ENCODE measurements at places on chromosomes 11 and 22. TPM values are rescaled to one million over a fixed set of nuclear protein-coding genes. Genes with fewer than 3 reads are reported as not detected.
A peak's percentile ranks its signal among the peaks of the same experiment; 100 is the strongest.

Gene PNPLA5
- not detected for total RNA-seq

Gene ZP1
- not detected for total RNA-seq

Gene CAVIN3
- total RNA-seq = 1.3 TPM

Gene TUB
- 0.76 TPM for total RNA-seq

DNA sequence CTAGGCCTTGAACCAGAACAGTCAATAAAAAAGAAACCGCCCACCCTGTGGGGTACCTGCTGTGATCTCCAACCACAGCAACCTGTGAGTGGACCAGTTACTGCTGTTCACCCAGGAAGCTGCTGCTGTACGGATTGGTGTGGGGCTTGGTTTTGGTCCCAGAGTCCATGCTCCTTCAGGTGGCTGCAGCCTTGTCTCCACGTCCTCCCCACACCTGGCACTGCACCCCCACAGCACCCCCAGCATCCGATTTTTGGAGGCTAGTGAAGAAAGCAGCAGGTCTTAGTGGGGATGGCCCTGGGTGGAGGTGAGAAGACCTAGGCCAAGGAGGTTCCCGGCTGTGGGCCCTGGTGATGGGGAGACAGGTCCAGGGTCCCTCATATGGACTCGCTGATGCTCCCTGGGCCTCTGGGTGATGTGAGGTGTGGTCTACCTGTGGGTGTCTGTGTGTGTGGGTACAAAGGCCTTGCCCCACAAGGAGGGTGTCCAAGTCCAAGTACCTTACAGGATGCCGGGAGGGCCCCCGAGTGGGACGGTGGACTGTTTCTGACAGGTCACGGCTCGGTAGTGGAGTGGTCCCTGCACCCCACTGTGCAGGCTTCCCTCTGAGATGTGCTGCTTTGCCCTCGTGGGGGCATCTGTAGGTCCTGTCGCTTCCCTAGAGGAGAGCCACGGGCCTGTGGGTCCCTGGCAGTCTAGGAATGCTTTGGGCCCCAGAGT is 283.4 kb downstream of the TBC1D22A start:
- H3K4me3 ChIP-seq = no peak overlapping the region
- H3K27me3 ChIP-seq = no peaks in the 10 kb centered on the region
- H3K4me1 ChIP-seq = peaks cover 16% of the 10 kb centered on the region
- DNase-seq = no peak
- no peak overlapping the region for H3K27ac ChIP-seq

DNA sequence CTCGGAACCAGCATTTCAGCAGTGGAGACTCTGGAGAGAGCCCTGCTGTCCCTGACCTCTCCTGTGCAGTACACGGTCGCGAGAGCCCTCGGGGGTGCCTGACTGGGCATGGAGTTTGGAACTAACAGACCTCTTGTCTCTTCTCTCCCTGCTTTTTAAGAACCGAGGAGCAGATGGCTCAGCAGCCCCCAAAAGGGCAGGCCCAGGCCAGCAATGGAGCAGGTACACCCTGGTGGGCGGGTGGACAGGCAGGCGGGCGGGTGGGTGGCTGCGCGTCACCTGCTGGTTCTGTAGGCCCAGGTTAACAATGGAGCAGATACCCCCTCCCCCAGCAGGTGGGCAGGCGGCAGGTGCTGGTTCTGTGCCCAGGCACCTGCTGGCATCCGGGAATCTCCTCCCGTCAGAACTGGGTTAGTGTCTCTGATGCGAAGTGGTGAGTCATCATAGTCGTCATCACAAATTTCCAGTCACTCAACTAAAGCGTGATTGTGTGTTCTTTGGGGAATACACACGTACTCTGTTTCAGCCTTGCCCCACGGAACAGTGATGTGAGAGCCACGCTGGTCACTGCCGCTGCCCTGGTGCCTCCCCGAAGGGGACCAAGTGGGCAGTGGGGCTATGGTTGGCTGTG is 41.1 kb downstream of the GRAMD4 start:
- DNase-seq = peak; percentile 55
- H3K4me1 ChIP-seq = peaks cover 5% of the 10 kb centered on the region
- H3K4me3 ChIP-seq = no peak overlapping the region
- H3K36me3 ChIP-seq = no peaks in the 10 kb centered on the region
- H3K27ac ChIP-seq = no peak overlapping the region

GRCh38 chr22:48824712-48825651 is 1002.7 kb downstream of the BRD1 start:
- H3K27ac ChIP-seq = no peak overlapping the region
- no peaks in the 10 kb centered on the region for H3K36me3 ChIP-seq
- H3K4me1 ChIP-seq = peaks cover 13% of the 10 kb centered on the region
- DNase-seq = peak; percentile 78

DNA sequence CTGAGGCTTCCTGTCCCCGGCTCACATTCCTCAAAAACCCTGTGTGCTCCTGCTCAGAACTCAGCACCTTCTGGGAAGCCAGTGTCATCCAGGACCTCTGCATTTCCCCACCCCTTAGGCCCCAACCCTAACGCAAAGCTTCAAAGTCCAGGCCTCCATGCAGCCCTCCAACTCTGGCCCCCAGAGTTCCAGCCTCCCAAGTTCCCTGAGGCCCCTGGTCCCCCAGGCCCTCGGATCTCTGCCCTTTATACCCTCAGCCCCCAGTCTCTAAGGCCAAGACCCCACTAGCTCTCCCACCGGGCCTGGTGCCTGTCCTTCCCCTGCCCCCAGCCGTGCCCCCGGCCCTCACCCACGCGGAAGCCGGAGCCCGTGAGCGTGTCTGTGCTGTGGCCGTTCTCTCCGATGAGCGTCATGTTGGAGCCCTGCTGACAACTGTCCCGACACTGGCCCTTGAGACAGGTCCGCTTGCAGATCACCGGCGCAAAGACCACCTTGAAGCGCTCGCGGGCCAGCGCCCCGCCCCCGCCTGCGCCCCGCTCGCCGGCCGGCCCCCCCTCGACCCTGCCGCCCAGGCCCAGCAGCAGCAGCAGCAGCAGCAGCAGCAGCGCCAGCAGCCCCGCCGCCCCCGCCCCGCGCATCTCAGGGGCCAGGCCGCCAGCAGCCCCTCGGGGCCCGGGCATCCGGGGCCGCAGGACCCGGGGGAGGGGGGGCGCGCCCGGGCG is 718 bp downstream of the LTBP3 start:
- peaks cover 41% of the 10 kb centered on the region for H3K4me1 ChIP-seq
- no peaks in the 10 kb centered on the region for H3K27me3 ChIP-seq
- H3K27ac ChIP-seq = peak overlapping the region; percentile 87

DNA sequence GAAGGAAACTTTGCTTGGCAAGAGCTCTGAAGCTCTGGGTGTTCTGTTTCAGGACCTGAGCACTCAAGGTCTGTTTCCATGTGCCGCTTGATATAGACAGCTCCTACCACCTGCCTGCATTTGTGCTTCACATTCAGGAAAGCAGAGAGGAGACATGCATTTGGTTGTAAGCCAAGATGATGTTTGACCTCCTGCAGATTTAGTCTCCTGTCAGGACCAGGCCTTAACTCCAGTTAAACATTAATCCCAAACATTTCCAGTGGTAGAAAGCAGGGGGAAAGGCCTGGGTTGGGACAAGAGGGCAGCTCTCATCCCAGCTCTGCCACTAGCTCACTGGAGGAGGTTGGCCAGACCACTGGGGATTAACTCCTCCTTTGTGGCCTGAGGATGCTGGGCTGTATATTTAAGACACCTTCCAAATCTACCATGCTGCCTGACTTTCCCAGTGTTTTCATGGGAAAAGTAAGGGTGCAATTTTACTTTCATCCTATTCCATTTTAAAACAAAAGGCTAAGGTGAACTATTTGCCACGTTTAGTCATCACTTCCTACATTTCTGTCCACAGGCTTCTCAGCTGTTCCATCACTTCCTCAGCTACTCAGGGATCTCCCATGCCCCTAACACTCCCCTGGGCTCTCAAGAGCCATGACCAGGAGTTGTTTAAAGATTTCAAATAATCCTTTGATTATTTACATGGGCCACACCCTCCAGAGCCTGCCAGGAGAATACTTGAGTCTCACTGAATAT is 80.9 kb downstream of the INSC start:
- no peak overlapping the region for H3K4me3 ChIP-seq
- H3K4me1 ChIP-seq = no peaks in the 10 kb centered on the region
- DNase-seq = no peak
- no peaks in the 10 kb centered on the region for H3K27me3 ChIP-seq
- no peak overlapping the region for H3K27ac ChIP-seq

DNA sequence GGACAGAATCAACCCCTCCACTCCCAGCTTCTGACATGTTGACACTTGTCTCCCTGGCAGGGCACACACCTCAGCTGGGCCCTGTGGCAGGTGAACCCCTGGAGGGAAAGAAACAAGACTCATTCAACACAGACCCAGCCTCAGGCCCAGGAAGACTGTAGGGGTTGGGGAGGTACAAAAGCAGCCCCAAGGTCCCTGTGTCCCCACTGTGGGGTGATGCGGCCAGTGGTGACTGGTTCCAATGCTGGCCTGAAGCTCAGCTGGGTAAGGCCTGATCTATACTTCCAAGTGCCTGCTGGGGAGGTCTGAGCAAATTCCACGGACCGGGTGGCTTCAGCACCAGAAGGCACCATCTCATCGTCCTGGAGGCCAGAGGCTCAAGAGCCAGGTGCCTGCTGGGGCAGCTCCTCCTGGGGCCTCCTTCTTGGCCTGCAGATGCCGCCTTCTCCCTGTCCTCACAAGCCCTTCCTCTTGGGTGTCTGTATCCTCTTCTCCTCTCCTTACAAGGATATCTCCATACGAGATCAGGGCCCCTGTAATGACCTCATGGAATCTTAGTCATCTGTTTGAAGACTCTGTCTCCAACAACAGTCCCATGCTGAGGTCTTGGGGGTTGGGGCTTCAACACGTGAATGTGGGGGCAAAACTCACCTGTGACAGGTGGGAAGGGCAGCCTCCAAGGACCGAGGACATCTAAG is 1492.1 kb downstream of the BRD1 start:
- no peak overlapping the region for H3K4me3 ChIP-seq
- no peaks in the 10 kb centered on the region for H3K27me3 ChIP-seq
- no peak overlapping the region for H3K27ac ChIP-seq
- no peak for DNase-seq
- no peaks in the 10 kb centered on the region for H3K4me1 ChIP-seq

DNA sequence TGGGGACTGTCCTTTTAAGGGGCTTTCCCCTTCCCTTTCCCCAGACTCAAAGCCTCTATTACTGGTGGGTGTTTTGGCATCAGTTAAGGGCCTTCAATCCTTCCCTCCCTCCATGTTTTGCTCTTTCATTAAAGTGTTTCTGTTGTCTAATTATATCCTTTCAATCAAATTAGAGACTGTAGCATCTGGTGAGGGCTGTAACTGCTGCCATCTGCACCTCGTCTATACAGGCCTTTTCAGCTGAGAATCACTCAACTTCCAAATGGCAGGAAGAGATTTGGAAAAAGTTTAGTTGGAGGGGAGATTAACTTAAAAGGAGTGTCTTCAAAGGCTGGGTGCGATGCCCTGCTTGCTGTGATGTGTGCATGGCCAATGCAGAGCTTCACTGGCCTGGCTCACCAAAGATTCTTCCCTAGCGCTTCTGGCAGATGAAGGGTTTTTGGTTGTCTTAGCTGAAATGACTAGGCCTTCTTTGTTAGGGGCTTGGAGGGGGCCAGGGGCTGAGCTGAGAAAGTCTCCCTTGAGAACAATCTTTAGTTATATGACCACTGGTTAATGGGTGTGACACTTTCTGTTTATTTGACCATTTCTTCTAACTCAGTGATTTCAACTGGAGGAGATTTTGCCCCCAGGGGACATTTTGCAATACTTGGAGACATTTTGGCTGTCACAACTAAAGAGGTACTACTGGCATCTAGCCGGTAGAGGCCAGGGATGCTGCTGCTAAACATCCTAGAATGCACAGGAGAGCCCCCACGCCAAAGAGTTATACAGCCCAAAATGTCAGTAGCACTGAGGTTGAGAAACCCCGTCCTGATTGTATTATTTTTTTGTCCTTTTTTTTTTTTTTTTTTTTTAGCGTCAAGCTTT is 7.5 kb downstream of the KREMEN1 start:
- H3K27ac ChIP-seq = peak overlapping the region; percentile 44
- H3K36me3 ChIP-seq = no peaks in the 10 kb centered on the region
- H3K4me1 ChIP-seq = peaks cover 43% of the 10 kb centered on the region
- peak; percentile 47 for DNase-seq

- H3K36me3 ChIP-seq = no peaks in the 10 kb centered on the region
- H3K4me3 ChIP-seq = no peak overlapping the region
- H3K27me3 ChIP-seq = no peaks in the 10 kb centered on the region
- peaks cover 13% of the 10 kb centered on the region for H3K4me1 ChIP-seq
- H3K27ac ChIP-seq = no peak overlapping the region
- DNase-seq = no peak
These were observed 32.6 kb downstream of the RCOR2 start for GRCh38 chr11:63884196-63884932.

DNA sequence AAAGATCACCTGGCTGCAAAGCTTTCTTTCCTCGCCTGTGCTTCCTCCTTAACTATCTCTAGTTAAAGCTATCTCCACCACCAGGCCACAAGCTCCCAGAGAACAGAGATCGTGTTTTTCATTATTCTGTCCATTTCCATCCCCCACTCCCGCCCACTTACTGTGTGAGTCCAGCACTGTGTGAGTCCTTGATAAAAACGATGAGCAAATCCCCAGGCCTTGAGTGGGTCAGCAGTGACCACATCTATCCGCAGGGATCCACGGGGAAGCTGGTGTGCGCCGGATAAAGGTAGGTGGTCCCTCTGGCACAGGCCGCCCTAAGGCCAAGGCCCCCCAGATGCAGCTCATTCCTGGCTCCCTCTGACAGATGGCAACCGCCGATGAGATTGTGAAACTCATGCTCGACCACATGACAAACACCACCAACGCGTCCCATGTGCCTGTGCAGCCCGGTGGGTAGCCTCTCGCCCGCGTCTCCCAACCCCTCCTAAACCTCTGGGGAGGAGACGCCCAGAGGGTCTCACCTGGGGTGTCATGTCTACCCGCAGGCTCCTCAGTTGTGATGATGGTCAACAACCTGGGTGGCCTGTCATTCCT is 9.3 kb downstream of the TKFC start:
- no peaks in the 10 kb centered on the region for H3K27me3 ChIP-seq
- no peak for DNase-seq
- H3K27ac ChIP-seq = no peak overlapping the region
- no peak overlapping the region for H3K4me3 ChIP-seq
- no peaks in the 10 kb centered on the region for H3K4me1 ChIP-seq

DNA sequence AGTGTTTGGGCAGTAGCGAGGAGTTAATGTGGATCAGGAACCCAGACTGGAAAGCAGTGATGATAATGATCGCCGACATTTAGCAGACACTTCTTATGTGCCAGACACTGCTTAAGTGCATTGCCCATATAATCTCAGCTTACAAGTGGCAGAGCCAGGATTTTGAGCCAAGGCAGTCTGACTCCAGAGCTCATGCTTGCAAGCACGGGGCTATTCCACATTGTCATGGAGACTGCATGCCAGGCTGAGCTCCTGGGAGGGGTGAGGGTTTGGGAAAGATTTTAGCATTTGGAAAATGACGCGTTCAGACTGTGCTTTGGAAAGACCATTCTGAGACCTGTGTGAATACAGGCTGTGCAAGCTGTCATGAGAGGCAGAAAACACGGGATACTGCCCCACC is 302.7 kb downstream of the DDX10 start:
- no peaks in the 10 kb centered on the region for H3K4me1 ChIP-seq
- DNase-seq = no peak
- no peak overlapping the region for H3K27ac ChIP-seq
- no peaks in the 10 kb centered on the region for H3K36me3 ChIP-seq
